ENCODE measurements at places on chromosomes 4 and X.

DNA sequence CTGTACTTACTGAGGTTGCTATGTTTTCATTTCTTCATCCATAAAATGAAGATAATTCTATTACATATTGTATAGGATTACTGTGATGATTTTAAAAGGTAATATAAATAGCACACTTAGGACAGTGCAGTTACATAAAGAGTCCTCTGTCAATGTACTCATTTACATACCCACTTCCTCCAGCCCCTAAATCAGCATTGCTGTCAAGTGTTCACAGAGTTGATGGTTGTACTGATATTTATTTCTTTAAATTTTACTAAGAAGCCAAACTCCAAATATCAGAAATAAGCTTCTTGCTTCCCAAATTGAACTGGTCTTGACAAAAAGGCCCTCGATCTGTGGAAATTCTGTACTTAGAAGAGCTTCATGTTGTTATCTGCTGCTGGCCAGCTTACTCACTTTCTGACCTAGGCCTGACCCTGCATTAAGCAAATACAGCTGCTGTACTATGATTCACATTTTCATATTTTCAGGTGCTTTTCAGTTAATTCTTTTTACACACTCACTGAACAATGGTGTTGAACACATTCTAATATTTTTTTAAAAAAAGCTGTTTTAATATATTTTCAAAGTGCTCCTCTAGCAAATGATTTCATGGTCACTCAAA lies 259.6 kb downstream of the UNC5C start:
- peak; percentile 10 for DNase-seq

DNA sequence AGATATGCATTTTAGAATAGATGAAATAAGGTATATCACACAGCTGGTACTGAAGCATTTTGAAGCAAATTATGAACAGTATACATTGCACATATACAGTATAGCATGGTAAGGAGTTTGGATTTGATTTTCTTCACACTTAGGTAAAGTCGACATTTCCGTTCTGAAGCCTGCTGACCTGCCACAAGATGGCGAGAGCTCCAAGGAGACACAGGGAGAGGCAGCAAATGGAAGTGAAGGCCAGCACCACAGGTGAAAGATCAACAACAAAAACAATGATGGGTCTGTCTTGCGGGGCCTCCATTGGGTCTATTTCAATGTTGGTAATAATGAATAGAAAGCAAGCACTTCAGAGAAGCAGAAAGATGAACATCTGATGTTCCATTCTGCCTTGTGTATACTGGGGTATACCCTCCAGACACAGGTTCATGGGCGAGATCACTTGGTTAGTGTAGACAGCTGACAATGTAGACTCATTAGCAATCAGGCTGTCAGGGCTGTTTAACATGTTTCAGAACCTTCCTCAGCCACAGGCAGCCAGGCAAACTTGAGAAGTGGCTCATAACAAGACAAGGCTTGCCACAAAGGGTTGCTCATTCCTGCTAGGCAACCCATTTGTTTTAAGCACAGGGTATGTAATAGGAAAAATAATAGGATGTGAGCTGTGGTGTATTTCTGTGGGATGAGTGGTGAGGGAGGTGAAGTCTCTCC lies 21.4 kb upstream of the NOX1 start:
- DNase-seq: no peak

GRCh38 chr4:52877036-52877435 lies 14.9 kb downstream of the RASL11B start:
- DNase-seq: no peak

DNA sequence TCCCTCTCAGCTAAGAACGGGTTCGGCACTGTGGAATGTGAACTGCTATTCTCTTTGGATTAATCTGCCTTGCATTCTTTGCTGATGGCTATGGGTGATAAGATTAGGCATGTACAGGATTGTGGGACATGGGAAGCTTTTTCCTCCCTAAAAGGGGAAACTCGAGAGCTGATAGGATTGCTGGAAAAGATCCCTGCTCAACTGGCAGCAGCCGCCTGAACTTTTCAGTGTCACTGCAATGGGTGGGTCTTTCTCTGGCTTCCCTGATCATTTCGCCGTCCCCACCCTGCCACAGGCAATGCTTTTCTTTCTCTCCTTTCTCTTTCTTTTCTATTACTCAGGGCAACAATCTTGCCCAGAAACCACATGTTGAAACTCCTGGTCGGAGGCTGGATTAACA lies 20.5 kb downstream of the PAGE2 start:
- DNase-seq: no peak

DNA sequence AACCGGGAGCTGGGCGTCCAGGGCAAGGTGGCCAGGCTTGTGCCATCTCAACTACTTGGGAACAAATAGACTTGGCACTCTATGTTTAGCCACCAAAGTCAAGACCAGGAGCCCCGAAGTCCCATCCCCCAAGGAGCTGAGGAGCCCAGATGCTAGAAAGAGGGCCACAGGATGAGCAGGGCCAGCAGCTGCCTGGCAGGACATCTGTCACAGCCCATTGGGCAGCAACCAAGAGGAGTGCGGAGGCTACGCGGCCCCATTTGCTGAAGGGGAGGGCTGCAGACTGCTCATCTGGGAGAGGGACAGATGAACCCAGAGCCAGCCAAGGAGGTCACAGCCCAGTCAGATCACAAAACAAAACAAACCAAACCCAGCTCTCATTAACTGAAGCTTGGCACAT lies 22.9 kb upstream of the SOWAHD start:
- DNase-seq: no peak

GRCh38 chr4:53547983-53548382 lies 43.3 kb downstream of the LNX1 start:
- DNase-seq: no peak

GRCh38 chrX:13383907-13384306 lies 64.1 kb upstream of the ATXN3L start:
- DNase-seq: no peak

DNA sequence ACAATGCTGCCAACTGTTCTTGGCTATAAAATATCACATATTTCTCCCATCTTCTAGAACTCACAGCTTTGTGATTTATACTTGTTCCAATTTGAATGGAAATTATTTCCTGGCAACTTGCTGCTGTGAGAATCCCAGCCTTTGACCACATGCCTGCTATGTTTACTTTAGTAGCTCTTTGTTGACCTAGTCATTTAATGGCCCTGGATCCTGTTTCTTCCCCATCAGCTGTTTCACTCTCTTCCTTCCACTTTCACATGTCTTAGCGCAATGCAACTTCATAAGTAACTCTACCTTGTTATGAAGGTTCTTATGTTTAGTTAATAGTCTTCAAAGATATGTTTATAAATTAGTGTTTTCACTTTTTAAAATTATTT lies 1973.6 kb upstream of the AGA start:
- no peak for DNase-seq

- DNase-seq: peak; percentile 8
Observed at GRCh38 chrX:617401-617800, 13.2 kb upstream of the SHOX start.

- DNase-seq: no peak
Observed at GRCh38 chr4:13559413-13559812, 15.1 kb upstream of the NKX3-2 start.

GRCh38 chr4:7820031-7820818 lies 119.4 kb downstream of the AFAP1 start:
- no peak for DNase-seq

- DNase-seq: no peak
Observed at GRCh38 chrX:134794692-134795091, 136.4 kb upstream of the PLAC1 start.

DNA sequence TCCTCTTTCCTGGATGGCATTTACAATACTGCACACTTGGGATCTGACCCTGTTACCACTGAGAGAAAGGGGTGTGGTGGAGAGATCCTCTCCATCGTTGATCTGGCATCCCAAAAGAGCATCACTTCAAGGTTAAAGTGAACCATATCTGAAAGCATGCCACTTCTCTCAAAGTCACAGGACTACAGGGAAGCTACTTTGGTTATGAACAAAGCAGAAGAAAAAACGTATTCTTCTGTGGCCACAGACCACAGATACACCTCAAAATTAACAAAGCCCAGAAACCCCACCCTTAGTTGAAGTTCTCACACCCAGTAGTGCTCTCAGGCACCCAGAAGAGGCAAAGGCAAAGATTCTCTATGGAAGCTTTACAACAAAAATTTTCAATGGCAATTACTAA lies 108.3 kb downstream of the JADE1 start:
- DNase-seq: peak; percentile 18

- DNase-seq: no peak
Observed at GRCh38 chr4:166724369-166724768, 509.9 kb downstream of the SPOCK3 start.

GRCh38 chr4:88728146-88728545 lies 30.5 kb upstream of the NAP1L5 start:
- DNase-seq: no peak

DNA sequence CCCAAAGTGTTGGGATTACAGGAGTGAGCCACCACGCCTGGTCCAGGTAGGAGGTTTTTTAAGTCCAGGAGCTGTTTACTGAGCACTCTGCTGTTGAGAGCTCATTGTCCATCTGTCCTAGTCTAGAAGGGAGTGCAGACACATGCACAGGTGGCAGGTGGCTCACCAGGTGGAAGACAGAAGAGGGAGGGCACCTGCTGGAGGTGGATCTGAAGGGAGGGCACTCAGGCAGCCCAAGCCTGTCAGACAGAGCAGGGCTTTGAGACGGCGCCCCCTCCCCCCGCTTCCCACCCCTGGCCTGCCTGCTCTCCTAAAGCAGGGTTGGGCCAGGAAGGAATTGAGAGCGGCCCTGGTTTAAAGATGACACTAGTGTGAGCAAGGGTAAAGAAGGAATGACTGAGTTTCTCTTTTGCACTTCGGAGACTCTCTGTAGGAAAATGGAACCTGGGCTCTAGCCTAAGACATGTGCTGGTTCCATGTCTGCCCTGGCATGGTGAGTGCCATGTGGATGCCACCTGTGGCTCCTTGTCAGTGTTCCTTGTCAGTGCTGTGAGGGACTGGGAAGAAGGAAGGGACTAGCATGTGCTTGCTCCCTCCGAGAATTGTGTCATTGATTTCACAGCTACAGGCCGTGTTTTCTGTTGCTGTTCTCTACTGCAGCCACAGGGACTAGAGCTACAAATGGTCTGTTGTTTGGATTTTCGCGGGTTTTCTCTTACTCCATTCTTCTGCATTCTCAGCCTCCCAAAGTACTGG lies 108.6 kb downstream of the TNIP2 start:
- no peak for DNase-seq

DNA sequence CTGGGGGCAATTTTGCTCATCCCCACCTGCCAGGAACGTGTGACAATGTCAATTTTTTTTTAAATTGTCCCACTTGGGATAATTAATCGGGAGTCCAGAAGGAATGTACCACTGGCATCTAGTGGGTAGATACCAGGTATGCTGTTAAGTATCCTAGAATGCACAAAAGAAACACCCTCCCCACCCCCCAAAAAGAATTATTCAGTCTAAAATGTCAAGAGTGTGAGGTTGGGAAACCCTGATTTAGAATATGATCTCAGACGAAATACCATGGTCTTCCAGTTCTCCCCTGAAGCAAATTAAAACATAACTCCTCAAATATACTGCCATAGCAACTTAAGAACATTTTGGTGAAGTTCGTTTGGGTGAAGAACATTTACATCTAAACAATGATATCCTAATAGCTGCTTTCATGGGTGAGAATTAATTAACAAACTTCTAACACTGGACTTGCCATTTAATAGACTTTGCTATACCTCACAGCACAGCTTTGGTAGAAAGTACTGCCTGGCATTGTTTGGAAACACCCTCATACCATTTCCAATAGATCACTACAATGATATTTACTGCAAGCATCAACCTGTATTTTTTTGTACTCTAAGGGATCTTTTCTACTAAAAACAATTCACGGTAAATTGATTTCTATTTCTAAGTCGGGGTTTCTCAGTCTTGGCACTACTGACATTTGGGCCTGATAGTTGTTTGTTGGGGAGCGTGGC lies 36.5 kb downstream of the SH3RF1 start:
- no peak for DNase-seq

- DNase-seq: peak; percentile 12
Observed at GRCh38 chr4:8917321-8917811, 45.7 kb upstream of the HMX1 start.

- no peak for DNase-seq
Observed at GRCh38 chr4:71188156-71188640, 150.6 kb upstream of the SLC4A4 start.

DNA sequence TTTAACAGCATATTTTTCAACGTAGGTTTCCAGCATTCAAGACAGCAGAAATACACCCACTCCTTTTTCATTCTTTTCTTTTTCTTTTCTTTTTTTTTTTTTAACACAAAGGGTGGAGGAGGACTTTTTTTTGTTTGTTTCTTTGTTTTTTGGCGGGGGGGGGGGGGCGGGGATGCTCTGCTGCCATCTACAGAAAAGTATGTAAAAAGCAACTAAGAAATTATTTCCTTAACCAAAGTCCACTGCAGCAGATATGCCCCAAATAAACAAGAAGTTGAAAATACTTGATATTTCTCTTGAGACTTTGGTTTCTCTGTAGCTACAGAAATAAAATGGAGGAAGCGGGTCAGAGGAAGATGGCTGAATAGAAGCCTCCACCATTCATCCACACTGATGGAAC lies 63.2 kb upstream of the PBDC1 start:
- no peak for DNase-seq

- DNase-seq: no peak
Observed at GRCh38 chrX:39065051-39065871, 264.0 kb downstream of the MID1IP1 start.

DNA sequence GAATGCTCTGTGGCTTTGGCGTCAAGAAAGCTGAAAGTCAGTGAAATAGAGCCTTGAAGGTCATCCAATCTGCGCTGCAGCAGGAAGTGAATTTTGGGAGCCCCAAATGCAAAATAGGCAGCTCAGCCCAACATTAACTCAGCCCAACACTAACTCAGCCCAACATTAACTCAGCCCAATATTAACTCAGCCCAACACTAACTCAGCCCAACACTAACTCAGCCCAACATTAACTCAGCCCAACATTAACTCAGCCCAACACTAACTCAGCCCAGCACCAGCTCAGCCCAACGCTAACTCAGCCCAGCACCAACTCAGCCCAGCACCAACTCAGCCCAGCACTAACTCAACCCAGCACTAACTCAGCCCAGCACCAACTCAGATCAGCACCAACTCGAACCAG lies 71.5 kb downstream of the SORBS2 start:
- no peak for DNase-seq

GRCh38 chrX:20059467-20060128 lies 57.1 kb downstream of the MAP7D2 start:
- DNase-seq: no peak

GRCh38 chr4:156672492-156673305 lies 298.9 kb downstream of the PDGFC start:
- no peak for DNase-seq

- DNase-seq: no peak
Observed at GRCh38 chr4:15811703-15812337, 33.7 kb downstream of the CD38 start.

DNA sequence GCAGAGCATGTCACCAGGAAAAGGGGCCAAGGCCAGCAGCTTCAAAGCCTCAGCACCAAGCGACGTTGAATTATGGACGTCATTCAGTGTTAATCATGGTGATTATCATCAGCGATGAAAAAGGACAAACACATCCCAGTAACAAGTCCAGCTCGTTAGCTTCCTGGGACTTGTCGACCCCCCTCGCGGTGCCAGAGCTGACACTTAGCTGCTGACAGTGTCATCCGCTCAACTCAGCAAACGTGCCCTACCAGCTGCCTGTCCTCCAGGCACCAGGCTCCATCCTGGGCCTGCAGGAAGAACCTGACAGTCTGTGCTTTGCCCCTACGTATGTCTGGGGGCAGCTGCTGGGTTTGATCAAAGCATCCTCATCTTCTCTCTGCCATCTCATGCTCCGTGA lies 137.0 kb upstream of the PSAPL1 start:
- DNase-seq: no peak
